ENCODE measurements at places on chromosomes 7 and 10.

DNA sequence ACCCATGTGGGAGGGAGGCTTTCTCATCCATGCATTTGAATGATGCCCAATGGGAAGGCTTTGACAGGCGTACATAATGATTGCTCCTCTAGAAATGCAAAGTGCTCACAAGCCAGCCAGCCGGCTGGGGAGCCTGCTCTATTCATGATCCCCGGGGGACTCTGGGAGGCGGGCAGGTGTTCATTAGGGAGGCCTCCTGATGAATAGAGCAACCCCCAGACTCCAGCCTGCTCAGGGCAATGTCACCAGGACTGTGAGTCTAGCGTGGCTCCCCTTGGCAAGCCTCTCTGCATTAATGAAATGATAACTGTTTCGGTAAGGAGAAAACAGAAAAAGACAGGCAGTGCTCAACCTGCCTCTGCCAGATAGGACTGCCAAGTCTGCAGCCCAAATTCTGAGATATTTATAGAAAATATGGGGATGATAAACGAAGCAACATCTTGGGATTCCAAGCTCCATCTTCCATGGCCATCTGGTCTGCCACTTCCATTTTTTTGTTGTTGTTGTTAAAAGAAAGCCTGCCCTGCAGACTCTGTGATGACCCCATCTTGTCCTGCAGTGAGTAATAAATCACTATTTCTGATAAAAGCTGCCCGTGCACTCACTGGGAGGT, 236.4 kb downstream of the PRPF18 start:
- DNase-seq: no peak

GRCh38 chr10:71512312-71512711, 115.6 kb downstream of the CDH23 start:
- DNase-seq: no peak

- DNase-seq: no peak
Measured at GRCh38 chr7:80859272-80859970, 59.4 kb downstream of the SEMA3C start.

GRCh38 chr7:128347647-128348097, 4.0 kb upstream of the RBM28 start:
- no peak for DNase-seq

GRCh38 chr10:129277084-129277483, 190.0 kb upstream of the MGMT start:
- no peak for DNase-seq

DNA sequence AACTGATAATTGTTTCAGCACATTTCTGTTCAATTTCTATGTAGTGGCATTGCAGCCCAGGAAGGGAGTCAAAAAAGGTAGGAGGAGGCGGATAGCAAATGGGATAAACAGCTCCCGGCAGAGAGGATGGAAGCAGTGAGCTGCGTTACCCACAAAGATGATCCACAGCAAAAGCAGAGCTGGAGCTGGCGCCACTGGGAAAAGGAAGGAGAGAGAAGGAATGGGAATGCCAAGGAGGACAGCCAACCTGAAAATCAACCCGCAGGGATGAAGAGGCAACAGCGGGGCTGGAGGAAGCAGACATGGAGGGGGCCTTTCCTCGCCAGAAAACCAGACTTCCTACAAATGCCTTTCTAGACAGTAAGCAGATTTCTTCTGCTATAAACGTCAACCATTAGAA, 82.7 kb upstream of the ADAM12 start:
- DNase-seq: no peak

DNA sequence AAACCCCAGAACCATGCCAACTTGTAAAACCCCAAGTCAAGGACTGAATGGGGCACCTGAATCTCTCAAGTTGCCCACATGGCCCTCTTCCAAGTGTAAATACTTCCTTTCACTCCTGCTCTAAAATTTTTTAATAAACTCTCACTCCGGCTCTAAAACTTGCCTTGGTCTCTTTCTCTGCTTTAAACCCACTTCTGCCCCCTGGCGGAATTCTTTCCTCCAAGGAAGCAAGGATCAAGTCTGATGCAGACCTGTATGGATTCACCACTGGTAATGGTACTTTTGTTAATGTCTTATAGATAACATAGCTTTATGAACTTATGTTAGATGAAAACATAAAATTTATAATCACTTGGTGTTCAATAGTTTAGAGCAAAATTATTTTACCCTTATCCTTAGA, 33.8 kb downstream of the SLC16A9 start:
- DNase-seq: no peak

DNA sequence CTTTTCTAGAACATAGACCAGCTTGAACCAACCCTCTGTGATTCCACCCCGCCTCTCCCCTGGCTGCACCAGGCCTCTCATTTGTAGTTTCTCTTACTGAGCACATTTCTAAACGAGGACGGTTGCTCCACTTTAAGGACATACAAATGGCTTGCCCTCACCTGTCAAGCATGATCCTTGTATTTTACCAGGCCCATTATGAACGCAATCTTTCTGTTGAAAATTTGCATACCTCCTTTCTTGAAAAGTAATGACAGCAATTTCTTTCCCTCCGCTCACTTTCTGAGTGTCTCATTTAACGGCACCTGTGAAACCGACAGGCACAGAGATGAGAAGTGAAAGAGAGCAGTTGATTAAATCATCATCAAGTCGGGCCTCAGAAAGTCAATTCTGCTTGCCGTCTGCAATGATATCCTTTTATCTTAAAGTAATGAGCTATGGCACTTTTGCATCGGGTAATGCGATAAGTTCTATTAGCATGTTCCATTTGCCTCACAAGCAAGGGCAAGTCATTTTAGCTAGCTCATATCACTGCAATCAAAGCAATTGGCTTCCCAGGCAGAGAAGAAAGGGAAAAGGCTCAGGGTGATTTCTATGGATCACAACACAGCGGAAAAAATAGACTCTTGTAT, 705.6 kb upstream of the GALNT17 start:
- DNase-seq: no peak

GRCh38 chr10:83957168-83957947, 182.0 kb upstream of the GHITM start:
- no peak for DNase-seq

- DNase-seq: no peak
Measured at GRCh38 chr10:97607095-97607636, 17.6 kb downstream of the C10orf62 start.

GRCh38 chr10:92844746-92845145, 3.6 kb upstream of the EXOC6 start:
- no peak for DNase-seq

DNA sequence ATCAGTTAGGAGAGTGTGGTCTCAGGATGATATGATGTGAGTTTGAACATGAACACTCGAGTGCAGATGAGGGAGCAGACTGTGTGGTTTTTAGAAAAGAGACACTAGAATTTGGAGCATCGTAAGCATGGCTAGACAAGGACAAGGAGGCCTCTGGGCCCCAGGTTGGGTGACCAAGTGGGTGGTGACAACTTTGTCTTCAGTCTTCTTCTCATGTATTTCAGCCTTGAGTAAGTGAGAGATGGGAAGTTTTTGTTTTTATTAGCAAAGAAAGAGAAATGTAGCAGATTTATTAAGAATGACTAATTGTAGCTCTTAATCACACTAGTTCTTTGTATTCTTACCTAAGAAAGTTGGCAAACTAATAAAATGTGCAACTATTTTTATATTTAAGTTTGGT, 16.3 kb downstream of the TES start:
- no peak for DNase-seq

DNA sequence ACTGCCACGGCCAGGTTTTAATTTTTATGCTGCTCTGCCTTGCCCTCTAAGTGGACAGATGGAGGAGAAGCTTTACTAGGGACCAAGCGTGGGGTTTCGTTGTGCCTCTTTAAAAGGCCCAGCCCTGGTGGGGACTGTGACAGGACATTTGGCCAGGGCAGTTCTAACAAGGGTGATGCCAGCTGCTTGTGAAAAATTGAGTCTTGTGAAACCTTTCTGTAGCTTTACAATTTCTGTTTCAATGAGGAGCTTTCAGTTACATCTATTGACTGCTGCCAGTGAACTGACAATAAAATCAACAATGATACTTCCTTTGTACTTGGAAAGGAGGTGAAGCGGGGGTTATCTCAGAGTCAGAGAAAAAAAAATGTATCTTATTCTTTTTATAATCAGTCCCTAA, 233.1 kb upstream of the CSTF2T start:
- no peak for DNase-seq

- DNase-seq: no peak
Measured at GRCh38 chr10:29826801-29827450, 192.2 kb upstream of the SVIL start.

DNA sequence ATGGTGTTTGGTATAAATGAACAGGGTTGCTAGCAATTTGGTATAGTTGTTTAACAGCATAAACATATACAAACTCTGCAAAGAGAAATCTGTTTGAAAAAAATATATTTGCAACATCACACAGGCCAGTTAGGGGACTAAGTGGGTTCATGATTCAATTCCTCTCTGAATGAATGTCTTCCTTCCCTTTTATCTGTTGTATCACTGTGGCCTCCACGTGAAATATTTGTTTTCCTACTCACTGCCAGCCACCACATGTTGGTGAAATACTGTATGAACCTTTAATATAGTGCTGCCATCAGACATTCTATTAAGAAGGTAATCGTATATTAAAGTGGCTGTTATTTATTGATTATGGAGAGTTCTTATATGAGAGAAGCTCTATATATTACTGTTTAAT, 157.0 kb downstream of the ARID5B start:
- no peak for DNase-seq

- DNase-seq: no peak
Measured at GRCh38 chr7:55485501-55486191, 86.7 kb downstream of the VOPP1 start.

- no peak for DNase-seq
Measured at GRCh38 chr10:98482096-98482495, 35.4 kb upstream of the HPS1 start.

DNA sequence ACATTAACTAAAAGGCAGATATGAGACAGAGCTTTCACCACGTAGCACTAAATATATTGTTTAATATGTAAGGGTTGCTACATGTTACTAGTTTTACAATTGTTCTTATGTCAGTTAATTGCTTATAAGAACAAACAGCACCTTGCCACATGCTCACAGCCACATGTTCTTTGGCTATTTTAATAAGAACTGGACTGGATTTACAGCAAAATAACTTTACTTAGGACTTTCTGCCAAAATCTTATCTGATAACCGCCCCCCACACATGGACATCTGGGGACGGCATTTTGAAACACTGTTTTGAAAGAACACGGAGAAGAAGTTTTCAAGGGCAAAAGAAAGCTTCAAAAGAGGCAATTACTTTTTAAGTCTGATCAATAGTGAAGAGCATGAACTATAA, 45.3 kb downstream of the JAZF1 start:
- no peak for DNase-seq

DNA sequence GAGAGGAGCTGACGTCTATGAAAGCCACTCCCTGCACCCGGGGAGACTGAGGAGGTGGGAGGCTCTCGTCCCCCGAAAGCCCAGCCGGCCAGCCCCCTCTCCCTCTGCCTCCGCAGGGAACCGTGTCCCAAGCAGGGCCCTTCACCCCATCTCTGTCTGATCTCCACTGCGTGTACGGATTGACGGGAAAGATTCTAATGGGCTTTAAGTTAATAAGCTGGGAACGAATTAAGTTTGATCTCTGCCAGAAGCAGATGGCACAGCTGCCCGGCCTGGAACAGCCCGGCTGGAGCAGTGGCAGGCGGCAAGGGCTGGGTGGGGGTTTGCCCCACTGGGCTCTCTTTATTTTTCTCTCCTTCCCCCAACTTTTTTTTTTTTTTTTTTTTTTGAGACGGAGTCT, 6.1 kb upstream of the SLC29A4 start:
- no peak for DNase-seq

DNA sequence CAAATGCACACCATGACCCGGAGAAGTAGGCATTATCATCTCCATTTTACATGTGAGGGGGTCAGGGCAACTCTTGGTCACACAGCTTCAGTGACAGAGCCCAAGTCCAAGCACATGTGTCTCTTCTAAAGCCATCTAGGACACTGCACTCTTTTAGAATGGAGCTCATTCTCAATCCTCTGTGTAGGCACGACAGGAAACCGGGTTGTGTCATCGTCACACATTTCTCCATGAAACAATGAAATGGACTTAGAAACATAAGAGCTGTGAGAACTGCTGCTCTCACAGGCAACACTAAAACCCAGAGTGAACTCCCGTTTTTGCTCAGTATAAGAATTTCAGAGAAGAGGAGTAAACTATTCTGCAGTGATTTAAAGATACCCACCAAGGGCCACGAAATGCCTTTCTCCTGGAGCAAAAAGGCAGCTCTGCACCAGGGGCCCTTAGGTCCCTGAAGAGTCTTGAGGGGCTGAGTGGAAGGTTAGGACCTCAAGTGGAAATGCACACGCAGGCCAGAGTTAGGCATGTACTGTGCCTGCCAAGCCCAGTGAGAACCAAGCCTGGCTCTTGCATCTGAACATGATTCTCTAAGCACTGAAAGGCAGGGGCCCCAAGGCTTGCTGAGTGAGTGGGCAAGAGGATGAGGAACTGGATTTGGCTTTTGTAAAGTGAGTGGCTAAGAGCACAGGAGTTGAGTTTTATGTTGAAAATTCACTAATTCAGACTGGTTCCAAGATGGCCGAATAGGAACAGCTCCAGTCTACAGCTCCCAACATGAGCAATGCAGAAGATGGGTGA, 13.3 kb downstream of the ALOX5 start:
- no peak for DNase-seq

Data from GM19239 (cell line).